Uterus (tissue), 4 donors: ENCODE measurements at places on chromosomes 4 and X. TPM values are rescaled to one million over a fixed set of nuclear protein-coding genes. Genes with fewer than 3 reads are reported as not detected.
A peak's percentile ranks its signal among the peaks of the same experiment; 100 is the strongest.

GRCh38 chrX:150377005-150377404 lies 13.9 kb downstream of the MAMLD1 start:
- H3K27me3 ChIP-seq: no peaks in the 10 kb centered on the region
- no peak overlapping the region for H3K4me3 ChIP-seq
- no peaks in the 10 kb centered on the region for H3K4me1 ChIP-seq
- no peak overlapping the region for H3K27ac ChIP-seq

The IL1RAPL2 gene
- not detected for total RNA-seq

GRCh38 chr4:183858011-183858615 lies 47.0 kb upstream of the STOX2 start:
- no peaks in the 10 kb centered on the region for H3K36me3 ChIP-seq
- no peak overlapping the region for H3K4me3 ChIP-seq
- no peaks in the 10 kb centered on the region for H3K27me3 ChIP-seq
- H3K4me1 ChIP-seq: no peaks in the 10 kb centered on the region
- no peak overlapping the region for H3K27ac ChIP-seq
- no peak for DNase-seq

- no peak for DNase-seq
- H3K27me3 ChIP-seq: no peaks in the 10 kb centered on the region
- H3K4me3 ChIP-seq: no peak overlapping the region
- H3K4me1 ChIP-seq: no peaks in the 10 kb centered on the region
These were observed 124.1 kb upstream of the MAB21L2 start for GRCh38 chr4:150457802-150458201.

The PCDH10 gene
- total RNA-seq: 19.6 TPM

- H3K27me3 ChIP-seq: no peaks in the 10 kb centered on the region
- peak overlapping the region; percentile 76 for H3K27ac ChIP-seq
- H3K36me3 ChIP-seq: no peaks in the 10 kb centered on the region
These were observed 77.5 kb downstream of the RLIM start for GRCh38 chrX:74536832-74537371.
